ENCODE measurements at places on chromosomes 3 and 15. TPM values are rescaled to one million over a fixed set of nuclear protein-coding genes. Genes with fewer than 3 reads are reported as not detected.

DNA sequence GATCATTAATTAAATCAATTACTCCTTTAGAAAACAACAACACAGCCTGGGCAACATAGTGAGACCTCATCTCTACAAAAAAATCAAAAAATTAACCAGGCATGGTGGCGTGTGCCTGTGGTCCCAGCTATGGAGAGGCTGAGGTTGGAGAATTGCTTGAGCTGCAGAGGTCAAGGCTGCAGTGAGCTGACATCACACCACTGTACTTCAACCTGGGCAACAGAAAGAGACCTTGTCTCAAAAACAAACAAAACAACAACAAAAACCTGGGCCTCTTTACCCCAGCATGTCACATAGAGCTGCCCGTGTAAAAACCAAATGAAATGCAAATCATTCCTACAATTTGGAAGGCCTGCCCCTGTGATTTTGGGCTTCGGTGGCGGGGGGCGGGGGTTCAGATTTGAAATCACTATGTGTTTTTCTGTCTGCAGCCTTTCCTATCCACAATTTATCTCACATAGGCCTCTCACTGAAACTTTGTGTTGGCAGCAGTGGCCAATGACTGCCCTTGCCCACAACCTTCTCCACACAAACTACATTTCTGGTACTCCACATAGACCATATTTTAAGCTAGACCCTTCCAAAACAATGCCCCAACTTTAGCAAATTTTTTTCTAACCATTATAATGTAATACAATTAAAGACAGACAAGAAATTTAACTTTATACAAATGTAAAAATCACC, 6.5 kb downstream of the ADAM10 start:
- no peak for DNase-seq

DNA sequence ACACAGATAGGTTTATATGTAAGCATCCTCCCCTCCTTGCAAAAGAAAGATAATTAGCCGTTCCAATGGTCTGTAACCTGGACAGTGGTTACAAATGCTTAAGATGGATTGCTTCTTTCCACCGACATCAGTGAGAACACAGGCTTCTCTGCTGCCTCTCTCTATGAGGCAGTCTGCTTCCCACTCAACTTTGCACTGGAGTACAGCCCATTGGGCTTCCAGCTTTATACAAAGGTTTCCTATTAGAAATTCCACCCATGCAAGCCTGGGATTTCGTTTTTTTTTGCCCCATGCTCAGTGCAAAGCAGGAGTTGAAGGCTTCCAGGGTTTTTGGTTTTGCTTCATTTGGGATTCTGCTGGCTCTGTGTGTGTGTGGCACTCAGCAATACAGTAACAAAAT, 47.3 kb upstream of the C3orf22 start:
- no peak for DNase-seq

DNA sequence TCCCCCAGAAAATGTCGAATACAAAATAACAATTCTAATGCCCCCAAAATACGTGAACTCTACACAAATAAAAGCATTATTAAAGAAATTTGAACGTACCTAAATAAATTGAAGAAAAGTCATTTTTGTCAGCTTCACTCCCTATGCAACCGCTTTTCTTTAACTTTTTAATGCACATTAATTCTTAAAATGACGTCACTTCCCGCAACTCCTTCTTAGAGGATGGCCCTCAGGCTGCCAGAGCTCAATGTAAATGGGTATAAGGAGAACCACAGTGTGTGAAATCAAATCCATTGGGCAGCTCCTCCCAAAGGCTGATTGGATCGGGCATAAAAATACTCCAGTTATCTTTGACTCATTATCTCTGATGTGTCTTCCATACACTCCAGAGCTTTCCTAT, 736.9 kb downstream of the GBE1 start:
- DNase-seq: no peak

The PP2D1 gene
- total RNA-seq: not detected

- no peak for DNase-seq
Observed at GRCh38 chr15:73965094-73965757, 26.9 kb downstream of the STOML1 start.

DNA sequence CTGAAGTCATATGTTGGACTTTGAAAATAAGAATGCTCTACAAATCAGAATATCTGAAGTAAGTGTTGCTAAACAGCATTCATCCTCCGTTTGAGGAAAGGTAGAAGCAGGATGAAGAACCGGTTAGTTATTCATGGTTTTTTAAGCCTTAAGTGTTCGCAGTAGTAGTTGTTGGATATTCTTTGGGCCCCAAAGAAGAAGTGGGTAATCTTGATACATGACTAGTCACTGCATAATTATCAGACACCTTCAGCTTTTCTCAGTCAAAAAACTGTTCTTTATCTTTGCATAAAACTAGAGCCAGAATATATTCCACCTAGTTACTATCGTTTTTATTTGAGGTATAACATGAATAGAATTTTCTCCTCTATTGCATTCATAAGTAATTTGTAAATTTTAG, 13.8 kb downstream of the RAB5A start:
- DNase-seq: no peak

- no peak for DNase-seq
Observed at GRCh38 chr3:159987291-159987711, 1.3 kb upstream of the IL12A start.

DNA sequence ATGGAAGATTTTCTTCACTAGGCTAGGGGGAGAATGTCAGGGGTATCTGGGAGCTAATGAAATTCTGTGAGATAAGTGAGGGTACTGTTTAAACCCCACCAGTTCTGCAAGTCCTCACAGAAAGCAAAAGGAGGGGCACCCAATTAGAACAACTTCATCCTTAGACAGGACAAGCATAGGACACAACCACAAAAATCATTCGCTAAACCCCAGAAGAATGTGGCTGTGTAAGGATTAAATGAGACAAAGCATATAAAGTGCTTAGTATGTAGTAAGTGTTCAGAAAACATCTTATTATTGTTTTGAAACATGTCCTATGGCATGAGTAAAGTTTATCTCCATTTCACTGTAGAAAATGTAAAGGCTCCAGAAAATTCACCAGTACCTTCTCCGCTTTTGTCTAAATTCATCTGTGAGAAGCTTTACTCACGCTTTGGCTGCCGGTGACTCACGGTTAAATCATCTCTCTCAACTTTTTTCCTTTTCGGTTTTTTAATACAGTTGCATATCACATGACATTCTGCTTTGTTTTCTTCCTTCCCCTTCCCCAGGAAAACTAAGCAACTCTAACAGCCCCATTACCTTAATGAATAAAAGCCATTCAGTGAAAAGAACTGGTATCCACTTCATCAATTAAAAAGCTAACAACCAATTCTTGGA, 1.7 kb downstream of the CLRN1 start:
- DNase-seq: no peak

DNA sequence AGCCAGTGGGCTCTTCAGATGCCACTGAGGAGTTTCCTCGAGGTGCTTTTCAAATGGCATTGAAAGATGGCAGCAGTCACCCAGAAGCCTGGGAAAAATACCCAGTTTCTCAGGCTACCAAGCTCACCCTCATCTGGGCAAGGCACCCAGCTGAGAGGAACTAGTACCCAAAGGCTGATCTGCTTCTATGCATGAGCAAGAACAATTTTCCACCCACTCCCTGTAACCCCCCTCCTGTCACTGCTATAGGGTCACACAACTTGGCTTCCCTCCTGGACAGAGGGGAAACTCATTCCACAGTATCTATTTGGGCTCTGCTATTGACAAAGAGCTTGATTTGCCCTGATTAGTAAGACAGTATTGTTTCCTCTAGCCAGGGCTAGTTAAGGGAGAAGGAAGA, 31.9 kb downstream of the THRB start:
- DNase-seq: no peak

DNA sequence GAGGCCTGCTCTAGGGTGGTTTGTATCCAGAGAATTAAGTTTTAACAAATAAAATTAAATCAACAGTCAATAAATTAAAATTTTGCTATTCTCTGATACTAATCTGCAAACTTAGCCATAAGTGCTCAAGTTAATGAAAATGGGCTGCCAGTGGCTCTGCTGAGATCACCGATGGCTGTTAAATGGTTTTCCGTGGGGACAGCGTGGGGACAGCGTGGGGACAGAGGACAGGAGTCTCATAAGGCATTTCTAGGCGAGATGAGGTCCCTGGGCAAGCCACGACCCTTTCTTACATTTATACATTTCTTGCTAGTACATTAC, 53.0 kb downstream of the SETMAR start:
- DNase-seq: no peak

The B3GALNT1 gene
- total RNA-seq: 19.1 TPM

The P2RY1 gene
- 14.0 TPM for total RNA-seq

DNA sequence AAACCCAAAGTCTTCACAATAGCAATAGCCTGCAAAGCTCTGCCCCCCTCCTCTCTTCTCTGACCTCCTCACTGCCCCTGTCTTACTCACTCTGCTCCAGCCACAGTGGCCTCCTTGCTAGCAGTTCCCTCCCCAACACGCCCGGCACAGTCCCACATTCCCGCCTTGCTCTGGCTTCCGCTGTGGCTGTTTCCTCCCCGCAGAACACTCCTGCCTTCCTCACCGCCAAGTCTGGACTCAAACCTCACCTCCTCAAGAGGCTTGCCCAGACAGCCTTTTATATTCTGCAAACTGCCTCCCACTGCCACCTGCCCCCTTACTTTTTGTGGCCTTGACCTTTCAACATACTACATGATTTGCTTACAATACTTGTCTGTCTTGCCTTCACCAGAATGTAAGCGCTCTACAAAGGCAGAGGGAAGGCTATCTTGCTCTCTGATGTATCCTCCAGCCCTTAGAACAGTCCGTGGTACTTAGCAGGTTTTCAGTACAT, 406 bp upstream of the MPI start:
- DNase-seq: no peak

The NEIL1 gene
- total RNA-seq: 21.1 TPM

- DNase-seq: no peak
Observed at GRCh38 chr15:63124506-63124905, 2.8 kb downstream of the LACTB start.

- no peak for DNase-seq
Observed at GRCh38 chr3:127484601-127485388, 105.7 kb downstream of the TPRA1 start.

The ATP11B gene
- total RNA-seq: 57.2 TPM

DNA sequence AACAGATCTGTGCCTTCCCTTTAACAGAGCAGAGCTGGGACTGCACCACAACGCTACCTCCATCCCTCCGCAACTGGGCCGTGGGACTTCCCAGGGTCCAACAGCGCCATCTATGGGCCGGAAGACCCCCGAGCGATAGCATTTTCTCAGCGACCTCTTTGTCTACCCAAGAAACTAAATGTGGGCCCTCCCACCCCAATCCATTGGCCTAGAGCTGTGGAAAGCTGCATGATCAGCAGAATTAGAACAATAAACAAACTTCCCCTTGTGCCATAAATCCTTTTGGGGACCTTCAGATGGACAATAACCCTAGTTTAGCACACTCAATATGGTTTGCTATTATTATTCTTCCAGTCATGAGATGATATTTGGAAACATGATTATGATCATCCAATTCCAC, 74.8 kb upstream of the NTRK3 start:
- DNase-seq: peak; percentile 75

The CLK3 gene
- total RNA-seq: 94.6 TPM

DNA sequence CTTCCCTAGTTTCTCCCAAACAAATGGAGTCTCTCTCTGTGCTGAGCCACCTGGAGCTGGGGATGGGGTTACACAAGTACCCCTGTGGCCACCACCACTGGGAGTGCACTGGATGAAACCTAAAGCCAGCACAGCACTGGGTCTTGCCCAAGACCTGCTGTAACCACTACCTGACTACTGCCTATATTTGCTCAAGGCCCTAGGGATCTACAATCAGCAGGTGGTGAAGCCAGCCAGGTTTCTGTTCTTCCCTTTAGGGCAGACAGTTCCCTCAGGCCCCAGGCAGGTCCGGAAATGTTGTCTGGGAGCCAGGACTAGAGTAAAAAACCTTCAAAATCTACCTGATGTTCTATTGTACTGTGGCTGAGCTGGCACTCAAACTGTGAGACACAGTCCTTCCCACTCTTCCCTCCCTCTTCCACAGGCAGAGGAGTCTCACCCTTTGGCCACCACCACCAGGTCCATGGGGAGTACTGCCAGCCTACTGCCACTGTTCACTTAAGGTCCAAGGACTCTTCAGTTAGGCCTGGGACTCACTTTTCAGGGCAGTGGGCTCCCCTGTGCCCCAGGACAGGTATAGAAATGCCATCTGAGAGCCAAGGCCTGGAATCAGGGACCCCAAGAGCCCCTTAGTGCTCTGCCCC, 23.8 kb downstream of the C3orf20 start:
- no peak for DNase-seq

DNA sequence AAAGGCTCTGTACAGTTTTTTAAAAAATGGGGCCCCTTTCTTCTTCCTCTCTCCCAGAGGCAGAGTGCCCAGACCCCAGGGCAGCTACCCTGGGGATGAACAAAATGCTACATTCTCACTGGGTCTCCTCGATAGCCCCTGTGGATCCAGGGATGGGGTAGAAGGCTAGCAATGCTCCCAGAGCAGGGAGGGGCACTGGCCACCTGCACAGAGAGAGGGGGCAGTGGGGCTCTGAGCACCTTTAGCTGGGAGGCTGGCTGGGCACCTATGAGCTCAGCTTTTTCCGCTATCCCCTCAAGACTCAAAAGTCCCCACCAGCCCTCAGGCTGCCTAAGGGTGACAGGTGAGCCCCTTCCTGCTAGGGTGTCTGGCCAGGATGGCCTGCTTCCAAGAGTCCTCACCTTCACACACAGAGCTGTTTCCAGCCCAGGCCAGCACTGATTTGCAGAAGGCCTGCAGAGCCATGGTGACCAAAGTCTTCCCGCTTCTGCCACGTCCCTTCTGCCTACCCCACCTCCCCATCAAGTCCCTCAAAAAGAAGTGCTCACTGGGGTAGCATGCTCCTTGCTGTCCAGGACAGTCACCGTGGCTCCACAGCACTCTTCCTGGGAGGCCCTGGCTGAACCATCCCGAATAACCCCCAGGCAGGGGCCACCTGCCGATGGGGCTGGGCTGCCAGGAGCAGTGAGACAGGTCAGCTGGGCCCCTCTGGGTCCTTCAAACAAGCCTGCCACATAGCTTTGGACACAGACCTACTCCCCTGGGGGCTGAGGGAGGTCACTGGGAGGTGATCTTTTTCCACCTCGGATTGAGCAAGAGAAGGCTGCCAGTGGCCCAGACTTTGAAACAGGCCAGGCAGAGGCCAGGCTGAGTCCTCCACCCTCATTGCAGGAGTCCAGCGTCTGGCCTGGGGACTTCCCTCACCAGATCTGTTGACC, 20.4 kb downstream of the BMF start:
- peak; percentile 78 for DNase-seq

DNA sequence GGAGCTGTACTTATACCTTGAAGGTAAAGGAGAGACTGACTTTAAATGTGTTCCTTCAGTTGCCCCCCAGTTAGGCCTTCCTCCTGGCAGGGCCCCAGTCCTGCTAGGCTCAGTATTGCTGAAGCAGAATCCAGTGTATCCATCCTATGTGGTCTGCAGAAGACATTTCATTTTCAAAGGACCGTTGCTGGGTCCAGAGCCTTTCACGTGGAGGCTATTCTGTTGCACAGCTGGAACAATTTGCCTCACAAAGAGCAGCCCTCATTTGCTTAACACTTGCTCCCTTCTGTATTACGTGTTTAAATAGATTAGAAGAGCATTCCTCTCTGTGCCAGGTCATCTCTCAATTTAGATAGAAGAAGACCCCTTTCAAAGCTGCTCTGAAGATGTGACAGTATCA, 78.9 kb upstream of the CFAP20DC start:
- DNase-seq: no peak

The TIGIT gene
- not detected for total RNA-seq

The CCR1 gene
- total RNA-seq: 2.7 TPM

GRCh38 chr3:183099838-183100204, 525 bp upstream of the MCCC1 start:
- DNase-seq: no peak

- peak; percentile 84 for DNase-seq
Observed at GRCh38 chr15:99014803-99015697, 7.5 kb upstream of the PGPEP1L start.
